Mucosa of descending colon (tissue), 3 donors: ENCODE measurements at places on chromosomes 5 and 9. TPM values are rescaled to one million over a fixed set of nuclear protein-coding genes. Genes with fewer than 3 reads are reported as not detected.

Gene SLC45A2
- total RNA-seq, result 1.0 TPM

- DNase-seq, result no peak
These were observed 125.0 kb upstream of the STC2 start for GRCh38 chr5:173453167-173453566.

DNA sequence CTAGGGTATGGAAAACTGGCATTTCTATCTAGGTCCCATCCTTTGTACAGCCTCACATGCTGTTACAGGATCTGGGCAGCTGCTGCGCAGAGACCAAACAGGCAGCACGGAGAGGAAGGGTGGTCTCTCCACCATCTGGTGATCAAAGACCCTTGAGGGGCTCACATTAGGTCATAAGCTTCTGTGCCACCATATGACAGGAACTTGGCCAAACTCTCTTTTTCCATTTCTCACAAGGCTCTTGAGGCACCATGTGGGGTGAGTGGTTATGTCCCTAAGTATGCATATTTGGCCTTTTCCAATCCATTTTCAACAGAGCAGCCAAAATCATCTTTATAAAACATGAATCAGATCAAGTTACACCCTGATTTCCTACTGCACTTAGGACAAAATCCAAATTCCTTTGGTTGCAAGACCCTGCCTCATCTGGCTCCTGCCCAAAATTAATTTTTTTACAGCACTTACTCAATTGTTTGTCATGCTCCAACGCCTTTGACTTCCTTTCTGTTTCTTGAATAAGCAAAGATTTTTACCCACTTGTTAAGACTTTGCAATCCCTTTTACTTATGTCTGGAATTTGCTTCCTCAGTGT is 730.0 kb downstream of the MAT2B start:
- DNase-seq, result no peak

Gene ADAMTSL2
- 1.5 TPM for total RNA-seq

DNA sequence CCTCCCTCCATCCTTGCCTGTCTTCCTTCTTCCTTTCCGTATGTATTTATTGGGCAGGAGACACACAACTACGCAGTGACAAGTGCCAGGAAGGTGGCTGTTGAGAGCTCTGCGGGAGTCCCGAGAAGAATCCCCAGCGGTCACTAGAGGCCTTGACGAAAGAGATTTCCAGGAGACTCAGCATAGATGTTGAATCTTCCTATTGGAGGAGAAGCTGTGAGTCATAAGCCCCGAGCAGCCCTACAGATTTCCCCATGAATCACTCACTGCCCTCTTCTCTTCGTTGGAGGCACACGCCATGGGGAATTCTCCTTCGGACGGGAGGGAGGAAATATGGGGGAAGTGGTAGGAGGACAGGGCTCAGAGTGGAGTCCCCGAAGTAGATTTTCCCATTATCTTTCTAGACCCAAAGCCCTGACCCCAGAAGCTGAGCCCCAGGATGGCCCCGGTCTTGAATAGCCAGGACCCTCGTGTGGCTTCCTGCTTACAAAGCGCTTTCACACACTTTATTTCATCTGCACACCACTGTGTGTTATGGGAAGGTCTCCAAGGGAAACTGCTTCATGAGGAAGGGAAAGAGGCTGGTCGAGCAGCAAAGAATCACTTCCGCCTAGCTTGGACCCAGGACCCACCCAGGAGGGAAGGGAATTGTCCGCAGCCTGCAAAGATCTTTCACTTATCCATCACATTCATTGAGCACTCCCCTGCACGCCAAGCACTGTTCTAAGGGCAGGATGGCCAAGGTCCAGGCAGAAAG is 12.7 kb downstream of the DUSP1 start:
- DNase-seq, result no peak

GRCh38 chr9:36129139-36129538 is 7.4 kb upstream of the GLIPR2 start:
- no peak for DNase-seq

DNA sequence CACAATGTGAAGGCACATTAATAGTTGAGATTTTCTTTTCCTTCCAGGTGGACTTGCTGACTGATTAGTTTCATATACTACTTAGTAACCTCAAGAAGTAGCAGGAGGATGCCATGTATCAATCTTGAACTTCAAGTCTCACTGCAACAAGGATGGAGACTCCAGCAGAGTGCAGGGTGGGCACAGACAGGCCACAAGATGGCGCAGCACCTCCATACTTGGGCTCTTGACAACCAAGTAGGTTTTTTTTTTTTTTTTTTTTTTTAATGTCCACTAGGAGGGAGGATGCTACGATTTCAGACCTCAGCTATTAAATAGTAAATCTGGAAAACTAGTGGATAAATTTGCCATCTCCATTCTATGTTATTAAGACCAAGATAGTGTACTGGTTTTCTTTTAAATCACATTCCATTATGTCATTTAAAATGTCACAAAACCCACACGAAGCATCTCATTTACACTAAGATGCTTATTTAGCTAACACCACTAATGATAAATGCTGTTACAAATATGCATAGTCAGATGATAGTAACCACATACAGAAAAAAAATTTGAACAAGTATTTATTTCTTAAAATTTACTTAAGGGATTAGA is 58.6 kb downstream of the IL6ST start:
- DNase-seq, result peak; percentile 89

- peak; percentile 29 for DNase-seq
These were observed 134.7 kb upstream of the SLIT3 start for GRCh38 chr5:169435506-169436229.

GRCh38 chr5:39822020-39822419 is 397.2 kb upstream of the DAB2 start:
- DNase-seq, result no peak

DNA sequence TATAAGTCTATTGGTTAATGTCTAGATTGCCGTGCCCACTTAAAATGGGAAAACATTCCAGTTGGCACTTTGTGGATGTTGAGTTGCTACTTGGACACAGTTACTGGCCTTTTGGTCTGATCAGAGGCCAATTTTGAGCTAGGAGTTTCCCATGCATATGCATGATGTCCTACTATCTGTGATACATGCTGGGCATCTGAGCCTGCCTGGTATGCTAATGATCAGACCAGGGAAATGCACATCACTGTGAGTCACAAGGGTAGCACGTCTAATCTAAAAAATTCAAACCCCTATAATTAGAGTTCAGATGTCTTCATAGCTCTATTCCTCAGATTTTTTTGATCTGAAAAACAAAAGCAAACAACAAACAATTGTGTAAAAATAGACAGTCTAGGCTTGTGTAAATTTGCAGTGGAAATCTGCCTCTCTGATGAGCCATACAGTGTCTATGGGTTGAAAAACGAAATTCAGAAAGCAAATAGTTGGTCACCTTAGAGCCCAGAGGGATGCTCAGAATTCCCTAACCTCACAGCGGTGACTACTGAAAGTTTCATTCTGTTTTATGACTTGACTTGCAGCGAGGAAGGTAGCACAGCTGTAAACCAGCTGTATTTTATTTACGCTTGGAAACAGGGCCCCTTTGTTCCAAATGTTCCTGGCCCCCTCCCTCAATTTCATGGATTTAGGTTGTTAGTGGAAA is 37.3 kb downstream of the PALM2AKAP2 start:
- DNase-seq, result no peak
